ENCODE measurements at places on chromosomes 3 and 15. TPM values are rescaled to one million over a fixed set of nuclear protein-coding genes. Genes with fewer than 3 reads are reported as not detected.

Gene FBXO40
- total RNA-seq = 0.15 TPM

- peaks cover 2% of the 10 kb centered on the region for H3K36me3 ChIP-seq
- no peak overlapping the region for H3K4me3 ChIP-seq
- H3K27ac ChIP-seq = no peak overlapping the region
- no peaks in the 10 kb centered on the region for H3K27me3 ChIP-seq
Observed at GRCh38 chr15:37693926-37694325, 240.5 kb upstream of the TMCO5A start.

DNA sequence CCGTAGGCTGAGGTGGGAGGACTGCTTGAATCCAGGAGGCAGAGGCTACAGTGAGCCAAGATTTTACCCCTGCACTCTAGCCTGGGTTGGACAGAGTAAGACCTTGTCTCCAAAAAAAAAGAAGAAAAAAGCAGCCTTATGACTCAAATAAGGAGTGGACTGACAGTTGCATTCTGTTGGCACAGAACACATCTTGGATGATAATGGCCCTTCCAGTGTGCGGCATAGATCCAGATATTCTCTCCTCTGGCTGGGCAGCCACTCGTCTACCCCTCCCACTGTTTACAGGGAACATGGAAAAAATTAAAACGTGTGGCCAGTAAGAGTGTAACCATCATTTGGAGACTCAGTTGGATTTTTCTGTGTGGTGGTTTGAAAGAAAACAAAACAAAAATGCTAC is 118.6 kb upstream of the RNF7 start:
- no peaks in the 10 kb centered on the region for H3K4me1 ChIP-seq
- no peak overlapping the region for H3K4me3 ChIP-seq

- DNase-seq = no peak
- H3K36me3 ChIP-seq = no peaks in the 10 kb centered on the region
- H3K27ac ChIP-seq = no peak overlapping the region
- no peak overlapping the region for H3K4me3 ChIP-seq
- H3K4me1 ChIP-seq = no peaks in the 10 kb centered on the region
Observed at GRCh38 chr3:121989943-121990342, 32.1 kb downstream of the ILDR1 start.

DNA sequence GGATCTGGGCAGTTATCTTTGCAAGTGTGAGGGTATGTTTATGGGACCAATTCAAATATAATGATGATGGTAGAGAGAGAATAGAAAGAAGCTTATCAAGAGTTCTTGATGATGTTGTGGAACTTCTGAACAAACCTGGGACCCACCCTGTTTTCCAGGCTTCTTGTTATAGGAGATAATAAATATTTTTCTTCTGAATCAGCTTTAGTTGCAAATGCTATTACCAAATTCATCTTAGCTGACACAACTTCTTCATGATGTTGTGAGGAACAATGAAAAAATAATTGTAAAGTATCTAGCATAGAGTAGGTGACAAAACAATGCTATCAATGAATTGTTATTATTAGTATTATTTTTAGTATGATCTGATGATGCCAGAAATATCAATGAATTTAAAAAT is 43.5 kb upstream of the PTX3 start:
- H3K4me1 ChIP-seq = no peaks in the 10 kb centered on the region
- DNase-seq = no peak

Gene P2RY14
- total RNA-seq = not detected

GRCh38 chr3:16352428-16352827 is 87.4 kb downstream of the OXNAD1 start:
- no peaks in the 10 kb centered on the region for H3K27me3 ChIP-seq
- no peak overlapping the region for H3K4me3 ChIP-seq
- no peak for DNase-seq
- no peak overlapping the region for H3K27ac ChIP-seq
- H3K4me1 ChIP-seq = peaks cover 6% of the 10 kb centered on the region

GRCh38 chr15:72732516-72732915 is 46.5 kb downstream of the BBS4 start:
- no peaks in the 10 kb centered on the region for H3K27me3 ChIP-seq
- no peak overlapping the region for H3K27ac ChIP-seq
- no peak overlapping the region for H3K4me3 ChIP-seq
- no peak for DNase-seq

GRCh38 chr3:4726549-4726948 is 233.4 kb downstream of the ITPR1 start:
- H3K27ac ChIP-seq = no peak overlapping the region
- no peaks in the 10 kb centered on the region for H3K36me3 ChIP-seq
- DNase-seq = no peak
- H3K27me3 ChIP-seq = no peaks in the 10 kb centered on the region

GRCh38 chr3:129035360-129036221 is 25.0 kb upstream of the GP9 start:
- no peak for DNase-seq
- no peak overlapping the region for H3K27ac ChIP-seq
- no peak overlapping the region for H3K4me3 ChIP-seq
- no peaks in the 10 kb centered on the region for H3K36me3 ChIP-seq

Gene ENTPD3
- total RNA-seq = not detected

GRCh38 chr3:138935863-138936740 is 10.8 kb downstream of the FOXL2 start:
- peak overlapping the region; percentile 81 for H3K4me3 ChIP-seq
- H3K27me3 ChIP-seq = peaks cover 45% of the 10 kb centered on the region
- no peak overlapping the region for H3K27ac ChIP-seq
- DNase-seq = peak; percentile 89

- no peak for DNase-seq
- peaks cover 3% of the 10 kb centered on the region for H3K4me1 ChIP-seq
- no peak overlapping the region for H3K27ac ChIP-seq
- H3K27me3 ChIP-seq = no peaks in the 10 kb centered on the region
- no peak overlapping the region for H3K4me3 ChIP-seq
Observed at GRCh38 chr3:23240171-23240785, 37.2 kb downstream of the UBE2E2 start.

DNA sequence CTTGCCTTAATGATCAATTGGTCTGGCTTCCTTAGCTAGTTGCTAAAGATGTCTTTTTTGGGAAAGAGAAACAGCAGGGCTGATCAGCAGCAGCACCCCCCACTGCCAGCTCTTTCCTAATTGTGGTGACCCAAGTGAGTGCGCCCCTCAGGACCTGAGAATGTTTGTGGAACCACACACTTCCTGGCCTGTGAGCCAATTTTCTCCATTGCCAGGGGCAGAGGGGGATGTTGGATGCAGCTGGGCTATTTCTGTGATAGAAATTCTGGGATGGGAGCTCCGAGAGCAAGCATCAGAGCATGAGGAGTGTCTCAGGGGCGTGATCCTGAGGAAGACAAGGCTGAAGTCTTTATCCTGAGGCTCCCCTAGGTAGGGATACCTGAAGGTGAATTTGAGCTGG is 66.6 kb downstream of the CLDN11 start:
- H3K27ac ChIP-seq = no peak overlapping the region
- H3K36me3 ChIP-seq = no peaks in the 10 kb centered on the region
- H3K4me1 ChIP-seq = peaks cover 4% of the 10 kb centered on the region
- no peak for DNase-seq

DNA sequence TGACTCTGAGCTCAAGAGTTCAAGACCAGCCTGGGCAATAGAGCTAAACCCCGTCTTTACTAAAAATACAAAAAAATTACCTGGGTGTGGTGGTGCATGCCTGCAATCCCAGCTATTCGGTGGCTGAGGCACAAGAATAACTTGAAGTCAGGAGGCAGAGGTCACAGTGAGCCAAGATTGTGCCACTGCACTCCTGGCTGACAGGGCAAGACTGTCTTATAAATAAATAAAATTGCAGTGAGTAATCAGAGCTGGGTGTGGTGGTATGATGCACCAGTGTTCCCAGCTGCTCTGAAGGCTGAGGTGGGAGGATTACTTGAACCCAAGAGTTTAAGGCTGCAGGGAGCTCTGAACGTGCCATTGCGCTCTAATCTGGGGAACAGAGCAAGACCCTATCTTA is 55.9 kb upstream of the GCNT3 start:
- no peaks in the 10 kb centered on the region for H3K36me3 ChIP-seq
- peaks cover 3% of the 10 kb centered on the region for H3K4me1 ChIP-seq
- DNase-seq = no peak

Gene CCDC80
- total RNA-seq = 4.6 TPM

Gene PLA2G4D
- 0.33 TPM for total RNA-seq

Gene ANKRD28
- 59.0 TPM for total RNA-seq

GRCh38 chr3:33807191-33807590 is 8.8 kb downstream of the PDCD6IP start:
- H3K27ac ChIP-seq = no peak overlapping the region
- H3K4me3 ChIP-seq = no peak overlapping the region
- no peaks in the 10 kb centered on the region for H3K27me3 ChIP-seq
- DNase-seq = no peak

DNA sequence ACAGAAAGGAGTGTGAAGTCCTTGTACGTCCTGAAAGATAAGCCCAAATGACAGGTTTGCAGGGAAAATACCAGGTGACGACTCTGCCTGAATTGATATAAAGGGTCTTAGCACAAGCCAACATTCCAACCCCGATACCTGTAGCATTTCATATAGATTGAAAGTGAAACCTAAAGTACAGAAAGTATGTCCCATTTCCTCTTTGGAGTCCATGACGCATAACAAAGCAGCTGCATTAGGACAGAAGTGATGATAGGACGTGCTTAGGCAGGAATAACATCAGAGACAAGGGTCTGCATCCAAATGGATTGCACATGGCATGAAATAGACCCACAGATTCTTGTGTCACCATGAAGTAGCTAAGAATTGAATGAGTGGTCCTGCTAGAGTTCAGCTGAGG is 187.0 kb upstream of the ROBO1 start:
- H3K36me3 ChIP-seq = peaks cover 5% of the 10 kb centered on the region
- no peaks in the 10 kb centered on the region for H3K4me1 ChIP-seq
- no peaks in the 10 kb centered on the region for H3K27me3 ChIP-seq
- no peak overlapping the region for H3K4me3 ChIP-seq
- no peak for DNase-seq
- H3K27ac ChIP-seq = no peak overlapping the region

GRCh38 chr15:81286621-81287121 is 37.3 kb downstream of the STARD5 start:
- H3K4me1 ChIP-seq = no peaks in the 10 kb centered on the region
- H3K4me3 ChIP-seq = no peak overlapping the region
- H3K27ac ChIP-seq = no peak overlapping the region
- H3K36me3 ChIP-seq = no peaks in the 10 kb centered on the region
- no peaks in the 10 kb centered on the region for H3K27me3 ChIP-seq

Gene LRRC2
- total RNA-seq = 2.6 TPM

GRCh38 chr15:92586383-92586942 is 69.1 kb downstream of the FAM174B start:
- H3K27me3 ChIP-seq = no peaks in the 10 kb centered on the region
- H3K27ac ChIP-seq = no peak overlapping the region
- H3K36me3 ChIP-seq = peaks cover 1% of the 10 kb centered on the region

Gene RBSN
- total RNA-seq = 18.8 TPM

Gene LRRC31
- not detected for total RNA-seq

DNA sequence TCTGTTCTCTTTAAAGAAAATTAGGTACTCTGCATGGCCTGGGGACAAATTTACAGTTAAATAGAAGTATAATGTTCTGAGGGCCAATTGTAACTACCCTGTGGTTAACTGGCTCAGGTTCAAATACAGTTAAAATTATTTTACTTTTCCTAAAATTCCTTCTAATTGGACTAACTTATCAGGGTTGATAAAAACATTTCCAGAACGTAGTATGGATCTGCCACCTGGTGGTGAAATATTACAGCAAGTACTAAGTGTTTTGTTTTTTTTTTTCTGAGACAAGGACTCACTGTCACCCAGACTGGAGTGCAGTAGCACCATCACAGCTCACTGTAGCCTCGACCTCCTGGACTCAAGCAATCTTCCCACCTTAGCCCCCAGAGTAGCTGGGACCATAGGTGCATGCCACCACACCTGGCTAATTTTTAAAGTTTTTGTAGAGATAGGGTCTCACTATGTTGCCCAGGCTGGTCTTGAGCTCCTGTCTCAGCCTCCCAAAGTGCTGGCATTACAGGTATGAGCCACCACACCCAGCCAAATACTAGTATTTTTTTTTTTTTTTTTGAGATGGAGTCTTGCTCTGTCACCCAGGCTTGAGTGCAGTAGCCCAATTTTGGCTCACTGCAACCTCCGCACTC is 29.2 kb downstream of the NEO1 start:
- no peak for DNase-seq
- H3K27me3 ChIP-seq = no peaks in the 10 kb centered on the region
- H3K4me1 ChIP-seq = no peaks in the 10 kb centered on the region
- no peaks in the 10 kb centered on the region for H3K36me3 ChIP-seq
- no peak overlapping the region for H3K4me3 ChIP-seq
- no peak overlapping the region for H3K27ac ChIP-seq

DNA sequence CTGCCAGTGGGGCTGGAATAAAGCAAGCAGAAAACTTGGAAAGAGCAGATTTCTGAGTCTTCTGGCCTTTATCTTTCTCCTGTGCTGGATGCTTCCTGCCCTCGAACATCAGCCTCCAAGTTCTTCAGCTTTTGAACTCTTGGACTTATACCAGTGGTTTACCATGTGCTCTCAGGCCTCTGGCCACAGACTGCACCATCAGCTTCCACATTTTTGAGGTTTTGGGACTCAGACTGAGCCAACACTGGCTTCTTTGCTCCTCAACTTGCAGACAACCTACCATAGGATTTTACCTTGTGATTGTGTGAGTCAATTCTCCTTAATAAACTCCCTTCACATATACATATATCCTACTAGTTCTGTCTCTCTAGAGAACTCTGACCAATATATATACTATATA is 706.6 kb downstream of the NR2F2 start:
- no peak overlapping the region for H3K4me3 ChIP-seq
- no peak overlapping the region for H3K27ac ChIP-seq
- H3K36me3 ChIP-seq = no peaks in the 10 kb centered on the region
- H3K4me1 ChIP-seq = no peaks in the 10 kb centered on the region
- no peaks in the 10 kb centered on the region for H3K27me3 ChIP-seq
- DNase-seq = no peak

Gene ANKRD63
- 0.26 TPM for total RNA-seq

DNA sequence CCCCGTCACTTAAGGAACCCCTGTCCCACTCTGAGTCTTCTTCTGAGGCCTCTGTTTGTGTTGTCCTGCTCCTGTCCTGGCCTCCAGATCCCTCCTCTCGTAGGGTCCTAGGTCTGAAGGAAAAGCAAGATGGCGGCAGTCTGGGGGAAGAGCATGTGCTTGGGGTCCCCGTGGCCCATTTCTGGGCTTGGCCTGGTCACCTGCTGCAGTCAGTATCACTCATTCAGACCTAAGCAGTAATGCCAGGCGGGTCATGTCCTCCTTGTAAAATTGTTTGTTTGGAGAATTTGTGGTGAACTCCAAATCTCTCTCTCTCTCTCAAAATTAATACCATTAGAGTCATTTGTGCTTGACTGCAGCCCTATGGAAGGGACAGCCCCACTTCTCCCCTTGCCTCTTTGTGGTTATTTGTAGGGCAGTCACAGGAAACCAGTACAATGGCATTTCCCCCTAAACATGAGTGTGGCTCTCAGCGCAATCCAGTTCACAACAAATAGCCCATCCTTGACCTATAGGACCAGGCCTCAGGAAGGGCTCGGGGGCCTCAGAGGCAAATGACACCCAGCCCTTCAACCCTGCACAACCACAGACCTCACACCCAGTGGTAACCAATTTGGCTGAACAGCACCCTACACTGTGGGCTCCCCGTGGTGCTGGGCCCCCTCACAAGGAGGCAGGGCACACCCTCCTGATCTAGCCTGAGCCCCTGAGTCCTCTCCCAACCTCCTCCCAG is 173.5 kb downstream of the OR4M2 start:
- no peaks in the 10 kb centered on the region for H3K4me1 ChIP-seq
- H3K27me3 ChIP-seq = no peaks in the 10 kb centered on the region
- no peak for DNase-seq
- H3K4me3 ChIP-seq = 0 out of 3 replicates have a peak overlapping the region, but pooled peaks have one; percentile 11

Gene ACP3
- total RNA-seq = 0.17 TPM

All from H9 (cell line).